Foreskin keratinocyte (primary cell): ENCODE measurements at places on chromosomes 5 and 9. TPM values are rescaled to one million over a fixed set of nuclear protein-coding genes. Genes with fewer than 3 reads are reported as not detected.

DNA sequence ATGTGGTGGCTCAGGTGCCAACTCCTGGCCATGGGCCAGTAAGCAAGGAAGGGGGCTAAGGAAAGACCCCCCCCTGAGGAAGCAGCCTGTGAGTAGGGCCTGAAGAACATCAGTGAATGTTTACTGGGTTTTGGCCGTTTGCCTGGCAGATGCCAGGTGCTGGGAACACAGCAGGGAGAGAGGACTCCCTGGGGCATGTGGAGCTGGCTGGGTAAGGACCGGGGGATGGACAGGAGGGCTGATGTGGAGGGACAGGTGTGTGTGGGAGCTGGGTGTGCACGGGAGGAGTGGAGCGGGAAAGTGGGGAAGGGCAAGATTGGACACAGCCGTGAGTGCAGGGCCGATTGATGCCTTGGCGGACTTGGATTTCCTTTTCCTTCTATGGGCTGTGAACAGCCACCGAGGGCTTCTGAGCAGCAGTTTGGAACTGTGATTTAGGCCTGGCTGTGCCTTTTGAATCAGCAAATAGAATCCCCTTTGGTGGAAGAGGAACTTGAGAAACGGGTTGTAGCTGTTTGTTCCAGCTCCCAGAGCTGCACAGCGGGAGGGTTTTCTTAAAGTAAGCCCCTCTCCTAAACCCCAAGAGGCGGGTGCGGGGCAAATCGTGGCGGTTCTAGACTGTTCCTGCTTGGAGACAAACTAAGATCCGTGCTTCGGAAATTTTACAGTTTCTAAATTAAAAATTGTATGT, 3.1 kb downstream of the HMCN2 start:
- DNase-seq: no peak

DNA sequence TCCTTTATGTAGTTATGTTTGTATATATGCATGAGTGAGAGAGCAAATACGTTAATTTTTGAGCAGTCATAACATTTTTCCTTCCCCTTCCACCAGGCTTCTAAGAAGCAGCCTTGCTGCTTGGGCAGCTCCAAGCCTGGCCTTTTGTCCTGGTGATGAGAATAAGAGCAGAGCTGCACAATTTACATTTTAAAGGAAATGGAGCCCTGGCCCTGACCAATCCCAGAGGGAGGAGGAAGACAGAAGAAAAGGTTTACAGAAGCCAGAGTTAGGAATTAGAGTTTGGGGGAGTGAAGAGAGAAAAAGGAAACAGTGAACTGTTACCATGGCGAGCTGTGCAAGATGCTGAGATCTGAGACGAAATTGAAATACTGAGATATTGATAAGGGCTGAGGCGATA, 25.3 kb upstream of the EFNA5 start:
- DNase-seq: no peak

DNA sequence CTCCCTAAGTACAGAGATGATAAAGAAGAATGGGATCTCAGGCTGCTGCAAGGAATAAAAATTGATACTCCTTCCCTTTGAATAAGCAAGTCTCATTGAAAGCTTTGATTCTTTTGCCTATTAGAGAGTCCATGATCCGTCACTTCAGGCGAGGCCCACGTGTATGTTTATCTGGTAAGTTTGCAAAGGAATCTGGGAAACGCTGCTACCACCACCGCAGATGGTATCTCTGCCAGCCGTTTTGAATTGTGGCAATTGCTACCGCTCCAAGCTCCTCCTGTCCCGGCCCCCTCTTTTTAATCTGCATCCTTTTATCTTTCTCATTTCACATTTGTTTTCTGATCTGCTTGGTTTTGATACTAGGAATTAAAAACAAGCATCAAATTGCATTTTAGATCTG, 42.9 kb upstream of the GRIA1 start:
- no peak for DNase-seq

- peak; percentile 81 for DNase-seq
Observed at GRCh38 chr5:172766287-172767108, 4.5 kb downstream of the DUSP1 start.

GRCh38 chr9:3793971-3794383, 268.2 kb upstream of the RFX3 start:
- peak; percentile 23 for DNase-seq

DNA sequence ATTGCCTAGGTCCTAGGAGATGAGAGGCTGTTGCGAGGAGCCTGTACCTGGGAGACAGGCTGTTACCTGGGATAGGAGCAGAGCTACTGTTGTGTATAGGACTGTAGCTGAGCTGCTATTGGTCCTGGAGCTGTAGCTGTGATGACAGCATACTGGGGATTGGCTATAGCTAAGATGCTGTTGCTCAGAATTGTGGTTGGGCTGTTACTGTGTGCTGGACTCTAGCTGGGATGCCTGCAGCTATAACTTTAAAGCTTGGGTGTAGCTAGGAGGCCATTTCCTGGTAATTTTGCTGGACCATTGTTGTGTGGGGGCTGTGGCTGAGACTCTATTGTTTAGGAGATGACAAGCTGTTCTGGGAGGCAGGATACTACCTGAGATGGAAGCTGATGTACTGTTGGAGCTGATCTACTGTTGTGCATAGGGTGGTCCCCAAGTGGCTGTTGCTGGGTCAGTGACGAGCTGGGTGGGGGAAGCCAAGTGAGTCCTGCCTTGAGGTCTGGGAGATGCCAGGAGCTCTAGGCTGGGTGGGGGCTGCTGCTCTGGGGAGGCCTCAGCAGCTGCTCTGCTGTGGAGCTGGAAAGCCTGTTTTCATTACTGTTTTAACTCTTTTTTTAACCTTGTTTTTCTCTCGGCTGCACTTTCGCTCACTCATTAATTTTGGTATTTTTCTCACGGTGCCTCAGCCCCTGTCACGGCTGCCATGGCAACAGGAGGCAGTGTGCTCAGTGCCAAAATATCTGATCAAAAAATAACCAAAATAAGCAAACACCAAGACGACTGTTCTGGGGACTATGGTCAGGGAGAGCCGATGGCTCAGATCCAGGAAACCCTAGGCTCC, 3.0 kb upstream of the PCDH1 start:
- DNase-seq: no peak

DNA sequence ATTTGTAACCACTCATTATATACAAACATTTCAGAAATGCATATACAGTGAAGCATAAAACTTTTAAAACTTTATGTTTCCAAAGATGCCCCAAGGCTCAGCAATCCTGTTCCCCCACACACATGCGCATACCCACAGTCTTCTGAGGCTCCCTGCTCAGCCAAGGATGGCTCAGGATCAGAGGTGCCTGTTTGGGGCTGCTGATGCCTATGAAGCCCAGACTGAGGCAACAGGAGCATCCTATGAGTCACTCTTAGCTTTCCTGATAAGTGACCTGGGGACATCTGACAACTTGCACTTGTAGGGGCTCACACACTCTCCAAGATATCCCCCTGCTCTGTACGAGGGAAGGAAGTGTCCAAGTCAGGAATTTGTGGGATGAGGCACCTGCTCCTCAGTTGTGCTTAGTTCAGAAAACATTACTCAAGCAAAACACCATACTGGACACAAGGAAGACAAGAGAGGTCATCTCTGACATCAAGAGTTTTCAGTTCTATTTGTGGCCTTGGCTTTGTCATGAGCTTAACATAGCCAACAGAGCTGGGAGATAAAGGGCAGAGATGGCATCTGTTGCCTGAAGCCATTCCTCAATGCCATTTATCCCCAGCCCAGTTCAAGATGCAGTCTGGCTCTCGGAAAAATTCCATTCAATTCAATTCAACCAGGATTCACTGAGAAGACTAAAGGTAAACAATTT, 62.3 kb downstream of the NIPSNAP3B start:
- DNase-seq: no peak

GRCh38 chr5:28517691-28518090, 1479.3 kb upstream of the CDH9 start:
- peak; percentile 23 for DNase-seq

GRCh38 chr9:72210522-72210921, 61.3 kb downstream of the GDA start:
- peak; percentile 88 for DNase-seq

Gene CHMP5
- 86.7 and 94.8 TPM in 2 replicates for total RNA-seq

Gene AFAP1L1
- 16.5 and 16.6 TPM in 2 replicates for total RNA-seq

Gene PRUNE2
- 0.99 and 2.2 TPM in 2 replicates for total RNA-seq

Gene DMXL1
- total RNA-seq: 9.2 and 9.4 TPM in 2 replicates
